ENCODE measurements at places on chromosomes 12 and 14.

GRCh38 chr14:95311752-95312151, 8.0 kb downstream of the CLMN start:
- no peak for DNase-seq

DNA sequence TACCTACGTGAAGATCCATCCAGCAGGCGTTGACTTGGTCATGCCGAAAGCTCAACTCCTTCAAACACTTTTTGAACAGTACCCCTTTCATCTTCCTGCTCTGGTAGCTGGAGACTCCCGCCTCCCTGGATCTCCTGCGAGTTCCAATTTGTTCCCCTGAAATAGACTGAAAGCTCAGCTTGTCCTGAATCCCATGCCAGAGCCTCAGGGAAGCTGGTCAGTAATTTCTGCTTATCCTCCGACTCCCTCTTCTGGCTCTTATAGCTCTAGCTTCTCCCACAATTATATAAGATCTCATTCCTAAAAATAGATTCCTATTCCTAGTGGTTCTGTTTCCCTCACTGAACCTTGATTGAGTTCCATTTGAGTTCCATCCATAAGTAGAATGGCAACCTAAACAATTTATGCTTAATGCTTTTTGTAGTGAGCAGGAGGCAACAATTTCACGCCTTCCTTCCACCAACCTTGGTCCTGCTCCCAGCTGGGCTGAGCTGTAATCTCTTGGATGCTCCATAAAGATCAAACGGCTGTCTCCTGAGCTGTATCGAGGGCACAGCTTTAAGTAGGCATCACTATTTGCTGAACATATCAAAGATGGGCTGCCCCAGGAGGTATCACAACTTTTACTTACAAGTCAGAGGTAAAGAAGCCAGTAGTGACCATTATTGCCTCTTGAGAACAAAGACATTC, 8.0 kb upstream of the TMEM132C start:
- DNase-seq, result no peak

GRCh38 chr12:106300761-106301160, 1.8 kb upstream of the TCP11L2 start:
- DNase-seq, result no peak

DNA sequence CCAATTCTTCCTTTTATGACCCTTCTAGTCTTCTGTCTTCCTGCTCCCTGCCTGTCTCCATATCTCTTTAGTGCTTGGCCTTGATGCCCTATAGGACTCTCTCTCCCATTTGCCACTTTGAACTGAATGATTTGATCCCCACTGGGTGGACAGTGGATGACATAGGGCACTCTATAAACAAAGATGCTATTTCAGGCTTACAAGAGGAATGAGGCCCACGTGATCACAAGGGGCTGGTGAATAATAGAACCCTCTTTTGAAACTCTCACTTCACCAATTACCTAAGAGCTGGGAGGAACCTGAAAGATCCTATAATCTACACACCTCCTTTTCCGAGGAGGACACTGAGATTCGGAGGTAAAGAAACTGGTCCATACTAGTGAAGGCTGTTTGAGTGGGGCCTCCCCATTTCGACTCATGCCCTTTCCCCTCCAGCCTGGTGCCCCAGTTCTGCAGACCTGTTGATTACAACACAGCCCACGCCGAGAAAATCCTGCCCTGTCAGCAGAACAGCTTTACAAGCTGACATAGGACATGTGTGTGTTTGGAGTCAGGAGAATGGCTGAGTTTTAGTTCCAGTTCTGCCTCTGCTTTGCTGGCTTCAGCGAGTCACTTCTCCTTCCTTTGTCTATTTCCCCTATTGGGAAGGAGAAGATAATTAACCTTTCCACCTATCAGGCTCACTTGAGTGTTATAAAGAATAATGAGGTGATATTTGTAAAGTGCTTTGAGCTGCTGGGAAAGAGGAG, 400.3 kb downstream of the ZFP36L1 start:
- DNase-seq, result no peak

- no peak for DNase-seq
Measured at GRCh38 chr12:119721306-119721705, 53.4 kb downstream of the PRKAB1 start.

- DNase-seq, result peak; percentile 4
Measured at GRCh38 chr14:38248321-38249028, 7.4 kb downstream of the CLEC14A start.

DNA sequence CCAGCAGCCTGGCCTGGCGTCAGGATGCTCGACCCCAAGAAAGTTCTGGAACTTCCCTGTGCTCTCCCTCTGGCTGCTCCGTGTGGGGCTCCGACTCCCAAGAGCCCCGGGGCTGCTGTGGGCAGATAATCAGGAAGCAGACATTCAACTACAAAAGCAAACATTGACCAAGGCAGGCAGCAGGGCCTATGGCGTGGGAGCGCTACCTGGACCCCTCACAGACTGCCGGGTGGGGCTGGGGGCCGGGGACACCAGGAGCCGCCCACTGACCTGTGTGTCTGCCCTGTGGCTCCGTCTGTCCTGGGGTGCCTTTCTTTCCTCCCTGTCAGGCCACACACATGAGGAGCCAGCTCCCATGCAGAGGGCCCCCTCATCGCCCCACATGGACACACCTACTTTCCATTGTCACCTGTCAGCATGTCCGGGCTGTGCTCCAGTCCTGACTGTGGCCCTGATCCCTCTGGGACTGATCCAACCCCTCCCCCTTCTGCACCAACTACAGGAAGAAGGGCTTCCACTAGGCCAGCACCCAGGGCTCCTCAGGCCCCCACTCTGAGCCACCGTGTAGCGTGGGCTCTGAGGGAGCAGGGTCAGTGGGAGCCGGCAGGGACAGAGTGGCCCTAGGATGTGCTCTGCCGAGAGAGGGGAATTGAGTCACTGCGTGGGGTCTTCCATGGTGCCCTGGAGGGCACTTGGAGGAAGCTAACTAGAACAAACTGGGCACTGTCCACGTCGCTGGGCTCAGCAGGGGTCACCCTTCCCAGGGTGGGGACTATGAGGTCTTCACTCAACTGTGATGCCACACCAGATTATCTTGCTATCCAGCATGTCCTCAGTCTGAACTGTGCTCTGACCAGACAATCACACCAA, 215.4 kb upstream of the C14orf180 start:
- DNase-seq, result no peak

GRCh38 chr12:12141000-12141399, 70.3 kb downstream of the BCL2L14 start:
- DNase-seq, result no peak

GRCh38 chr14:51365241-51365965, 125.4 kb downstream of the TMX1 start:
- no peak for DNase-seq

DNA sequence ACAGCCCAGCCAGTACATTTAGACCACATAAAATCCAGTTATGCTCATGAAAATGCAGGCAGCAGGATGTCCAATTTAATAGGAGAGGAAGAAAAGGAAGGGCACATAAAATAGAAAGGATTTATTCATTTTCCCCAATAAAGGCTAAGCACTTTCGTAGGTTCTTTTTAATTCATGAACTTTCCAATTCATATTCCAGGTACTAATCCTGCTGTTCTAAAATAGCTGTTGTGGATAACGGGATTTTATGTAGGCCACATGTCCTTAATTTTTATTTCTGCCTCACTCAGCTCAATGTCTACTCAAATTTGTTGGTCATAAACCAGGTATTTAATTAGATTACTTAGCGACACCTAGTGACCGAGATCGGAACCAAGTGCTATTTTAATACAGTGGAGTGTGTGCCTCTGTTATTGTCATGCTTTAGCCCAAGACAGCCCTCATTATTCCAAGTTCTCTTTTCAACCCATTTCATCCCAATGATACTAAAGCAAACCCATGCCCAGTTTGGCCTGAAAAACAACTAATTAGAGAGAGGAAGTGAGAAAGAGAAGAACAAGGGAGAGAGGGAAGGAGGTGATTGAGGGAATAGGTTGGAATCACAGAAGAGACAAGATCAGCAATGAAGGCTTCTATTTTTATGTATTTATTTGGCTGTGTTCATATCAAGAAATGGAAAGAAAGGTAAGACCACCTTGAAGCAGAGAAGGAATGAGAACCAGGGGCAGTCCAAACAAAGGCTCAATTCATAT, 45.9 kb upstream of the IFNG-AS1 start:
- DNase-seq, result peak; percentile 71

- no peak for DNase-seq
Measured at GRCh38 chr14:55973285-55973800, 144.9 kb upstream of the PELI2 start.

- no peak for DNase-seq
Measured at GRCh38 chr12:16674885-16675284, 68.9 kb upstream of the LMO3 start.

DNA sequence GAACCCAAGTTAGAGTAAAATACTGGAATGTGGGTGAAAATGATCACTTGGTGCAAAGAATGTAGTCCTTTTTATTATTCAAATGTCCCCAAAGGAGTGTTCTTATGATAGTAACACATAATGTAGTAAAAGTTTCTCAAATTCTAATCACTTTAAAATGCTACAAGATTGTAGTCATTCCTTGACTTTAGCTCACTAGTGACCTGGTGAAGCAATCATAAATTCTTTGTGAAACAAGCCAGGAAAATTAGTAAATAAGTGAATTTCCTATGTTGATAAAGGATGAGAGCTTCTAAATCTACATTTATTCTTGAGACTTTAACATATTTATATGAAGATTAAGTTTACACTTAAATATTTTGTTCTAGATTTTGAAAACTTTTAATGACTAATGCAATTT, 30.7 kb upstream of the SLC17A8 start:
- DNase-seq, result no peak

- DNase-seq, result no peak
Measured at GRCh38 chr12:113462117-113462774, 9.4 kb downstream of the LHX5 start.

DNA sequence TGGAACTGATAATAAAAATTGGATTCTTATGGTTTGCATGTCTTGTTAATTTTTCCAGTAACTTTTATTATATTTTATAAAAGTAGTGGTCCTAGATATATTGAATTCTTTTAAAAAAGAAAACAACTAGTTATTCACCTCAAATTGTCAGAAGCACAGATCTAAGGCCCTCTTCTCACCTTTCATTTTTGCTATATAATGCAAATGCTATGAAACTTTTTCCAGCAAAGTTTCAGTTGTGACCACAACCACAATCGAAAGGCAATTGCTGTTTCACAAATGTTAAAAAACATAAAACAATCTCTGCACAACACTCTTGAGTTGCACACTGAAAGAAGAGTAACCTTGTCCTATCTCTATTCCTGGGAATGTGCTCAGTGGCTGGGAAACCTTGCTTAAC, 479.8 kb upstream of the FLRT2 start:
- no peak for DNase-seq

GRCh38 chr14:95296966-95297365, 22.7 kb downstream of the CLMN start:
- no peak for DNase-seq

DNA sequence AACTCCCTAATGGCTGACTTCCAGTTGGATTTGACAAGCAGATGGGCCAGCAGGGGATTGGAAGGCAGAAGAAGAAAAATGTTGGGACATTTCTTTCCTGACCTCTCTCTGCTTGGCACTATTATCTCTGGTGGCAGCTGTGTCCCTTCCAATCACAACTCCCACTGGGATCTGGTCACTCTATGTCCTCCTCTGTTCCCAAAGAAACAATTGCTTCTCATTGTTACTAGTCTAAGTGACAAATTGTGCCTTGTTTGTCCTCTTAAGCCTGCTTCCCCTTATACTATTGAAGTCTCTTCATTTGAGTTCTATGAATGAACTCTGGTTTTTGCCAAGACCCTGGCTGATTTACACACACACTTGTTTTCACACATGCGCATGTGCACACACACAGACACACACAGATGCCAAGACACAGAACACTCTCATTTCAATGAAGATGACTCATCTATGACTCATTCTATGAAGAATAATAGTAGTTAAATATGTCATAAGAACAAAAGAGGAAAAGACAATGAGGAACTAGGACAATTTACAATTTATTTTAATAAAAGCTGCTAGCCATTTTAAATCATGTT, 83.0 kb upstream of the FAR2 start:
- no peak for DNase-seq

DNA sequence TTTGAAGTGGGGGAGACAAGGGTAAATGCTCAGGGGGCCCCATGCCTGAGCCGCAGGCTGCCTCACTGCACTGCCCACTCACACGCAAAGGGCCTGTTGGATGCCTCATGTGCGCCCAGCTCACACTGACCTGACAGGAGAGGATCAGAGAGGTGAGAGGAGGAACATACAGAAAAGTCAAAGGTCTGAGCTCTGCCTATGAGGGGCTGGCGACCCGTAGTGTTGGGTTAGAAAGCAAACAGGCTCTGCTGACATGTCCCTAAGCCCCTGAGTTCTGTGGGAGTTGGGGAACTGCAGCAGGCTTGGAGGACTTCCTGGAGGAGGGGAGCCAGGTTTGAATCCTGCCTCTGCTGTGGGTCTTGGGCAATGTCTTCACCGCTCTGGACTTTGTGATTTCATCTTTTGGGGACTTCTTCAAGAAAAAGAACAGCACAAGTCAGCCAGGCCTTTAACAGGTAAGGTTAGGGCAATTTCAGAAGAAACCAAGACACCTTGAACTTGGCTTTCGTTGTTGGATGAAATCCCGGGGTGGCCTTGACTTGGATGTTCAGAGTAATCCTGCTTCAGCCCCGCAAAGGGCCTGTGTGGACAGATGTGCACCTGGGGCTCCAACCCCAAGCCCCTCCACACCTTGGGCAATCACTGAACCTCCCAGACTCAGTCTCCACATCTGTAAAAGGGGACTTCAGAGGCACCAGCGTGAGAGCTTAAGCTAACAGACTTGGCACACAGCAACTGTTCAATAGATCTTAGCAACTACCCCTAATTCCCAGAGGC, 116.8 kb downstream of the SCARB1 start:
- DNase-seq, result no peak

GRCh38 chr14:23365732-23366425, 907 bp upstream of the EFS start:
- no peak for DNase-seq

DNA sequence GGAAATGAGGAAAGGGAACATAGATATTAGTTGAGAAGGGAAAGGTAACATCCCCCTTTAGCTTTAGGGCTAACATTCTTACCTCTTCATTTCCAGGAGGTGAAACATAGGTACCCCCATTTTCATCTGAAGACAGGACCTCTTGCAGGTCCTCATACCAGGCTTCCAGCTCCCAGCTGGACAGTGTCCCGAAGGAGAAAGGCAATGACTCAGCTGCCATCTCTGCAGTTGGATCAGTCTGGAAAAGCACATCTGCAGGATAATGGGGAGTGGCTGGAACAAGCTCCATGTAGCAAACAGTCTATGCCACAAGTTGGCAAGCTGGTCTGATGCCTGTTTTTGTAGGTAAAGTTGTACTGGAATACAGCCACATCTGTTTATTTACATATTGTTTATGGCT, 3.1 kb downstream of the DDIT3 start:
- no peak for DNase-seq

DNA sequence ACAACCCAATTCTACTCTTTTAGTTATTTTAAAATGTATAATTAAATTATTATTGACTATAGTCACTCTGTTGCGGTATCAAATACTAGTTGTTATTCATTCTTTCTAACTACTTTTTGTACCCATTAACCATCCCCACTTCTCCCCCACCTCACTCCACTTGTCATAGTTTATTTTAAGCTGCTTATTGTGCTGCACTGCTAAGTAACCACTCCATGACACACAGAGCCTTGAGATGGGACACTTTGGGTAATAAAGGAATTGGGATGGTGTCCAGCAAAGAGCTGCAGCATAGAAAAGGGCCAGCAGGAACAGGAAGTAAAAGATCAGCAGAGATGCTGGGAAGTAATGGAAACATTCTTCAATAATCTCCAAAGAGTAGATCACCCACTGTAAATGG, 123.0 kb downstream of the RPS29 start:
- no peak for DNase-seq

- no peak for DNase-seq
Measured at GRCh38 chr12:111093428-111094142, 173.2 kb upstream of the MYL2 start.
